Articular chondrocyte of knee joint (primary cell): ENCODE measurements at places on chromosomes 2 and 18. TPM values are rescaled to one million over a fixed set of nuclear protein-coding genes. Genes with fewer than 3 reads are reported as not detected.

Gene HOXD9
- 2.9 and 4.3 TPM in 2 replicates for total RNA-seq

Gene ATP6V1B1
- 0.39 TPM in 1 of 2 replicates, not detected in the other for total RNA-seq

Gene DCDC2C
- total RNA-seq = not detected in 2 replicates

Gene BOLL
- not detected in 2 replicates for total RNA-seq

Gene UNC80
- not detected in 2 replicates for total RNA-seq

Gene SH2D6
- total RNA-seq = 0.43 TPM in 1 of 2 replicates, not detected in the other

Gene UGT1A8
- not detected in 2 replicates for total RNA-seq

Gene FEV
- not detected in 2 replicates for total RNA-seq

Gene THSD7B
- under 0.01 TPM in 2 replicates for total RNA-seq

Gene HOXD12
- total RNA-seq = not detected in 2 replicates

Gene ARHGAP15
- total RNA-seq = not detected in 2 replicates

Gene ZCCHC2
- total RNA-seq = 6.4 and 6.7 TPM in 2 replicates

Gene SEPTIN10
- total RNA-seq = 183 and 206 TPM in 2 replicates

Gene MRPL19
- total RNA-seq = 46.3 and 46.9 TPM in 2 replicates

Gene RND3
- total RNA-seq = 497 and 586 TPM in 2 replicates

Gene LCT
- 0.22 and 0.26 TPM in 2 replicates for total RNA-seq

Gene NGEF
- total RNA-seq = 8.4 and 9.9 TPM in 2 replicates

Gene CNTNAP5
- not detected in 2 replicates for total RNA-seq

Gene ACADL
- 0.65 and 1.2 TPM in 2 replicates for total RNA-seq

Gene B3GNT7
- total RNA-seq = 0.43 and 0.78 TPM in 2 replicates
